ENCODE measurements at places on chromosomes 12 and 14.

- DNase-seq, result no peak
Observed at GRCh38 chr14:100786131-100786530, 39.8 kb upstream of the MEG3 start.

GRCh38 chr14:20428802-20429201 is 7.2 kb downstream of the KLHL33 start:
- DNase-seq, result no peak

- no peak for DNase-seq
Observed at GRCh38 chr14:90301668-90302090, 30.1 kb downstream of the NRDE2 start.

DNA sequence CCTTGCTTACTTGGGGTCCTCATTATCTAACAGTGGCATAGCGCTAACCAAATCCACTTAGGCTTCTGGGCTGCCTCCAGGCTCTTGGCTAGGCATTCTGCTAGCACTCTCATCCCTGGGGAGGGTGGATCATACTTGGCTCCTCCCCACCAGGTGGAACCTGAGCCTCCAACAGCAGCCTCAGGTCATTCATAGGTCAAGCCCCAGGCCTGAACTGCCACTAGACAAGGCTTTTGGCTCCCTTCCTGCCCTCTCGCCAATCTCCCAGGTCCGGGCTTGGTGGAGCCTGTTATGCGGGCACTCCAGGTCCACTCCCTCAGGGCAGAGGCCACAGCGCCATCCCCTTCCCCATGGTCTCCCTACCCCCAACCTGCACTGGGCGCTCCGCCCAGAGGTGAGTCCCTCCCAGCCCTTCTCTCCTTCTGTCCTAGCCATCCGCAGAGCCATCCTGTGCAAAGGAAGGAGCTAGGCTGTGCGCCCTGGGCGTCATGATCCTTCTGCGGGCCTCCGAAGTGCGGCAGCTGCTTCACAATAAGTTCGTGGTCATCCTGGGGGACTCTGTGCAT is 154.9 kb upstream of the AMIGO2 start:
- DNase-seq, result no peak

- no peak for DNase-seq
Observed at GRCh38 chr14:76496595-76496994, 120.7 kb downstream of the ESRRB start.

GRCh38 chr12:51954561-51955361 is 3.3 kb downstream of the ACVR1B start:
- DNase-seq, result peak; percentile 64

DNA sequence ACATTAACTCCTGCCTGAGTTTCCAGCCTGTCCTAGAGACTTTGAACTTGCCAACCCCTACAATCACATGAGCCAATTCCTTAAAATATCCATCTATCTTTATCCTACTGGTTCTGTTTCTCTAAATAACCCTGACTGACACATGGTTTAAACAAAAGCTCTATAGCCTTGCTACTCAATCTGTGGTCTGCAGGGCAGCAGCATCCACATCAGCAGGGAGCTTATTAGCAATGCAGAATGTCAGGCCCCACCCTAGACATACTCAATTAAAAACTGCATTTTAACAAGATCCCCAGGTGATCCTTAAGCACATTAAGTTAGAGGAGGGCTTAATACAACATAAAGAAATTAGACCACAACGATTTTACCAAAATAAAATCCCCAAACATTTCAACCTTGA is 108.3 kb upstream of the CPSF6 start:
- no peak for DNase-seq

DNA sequence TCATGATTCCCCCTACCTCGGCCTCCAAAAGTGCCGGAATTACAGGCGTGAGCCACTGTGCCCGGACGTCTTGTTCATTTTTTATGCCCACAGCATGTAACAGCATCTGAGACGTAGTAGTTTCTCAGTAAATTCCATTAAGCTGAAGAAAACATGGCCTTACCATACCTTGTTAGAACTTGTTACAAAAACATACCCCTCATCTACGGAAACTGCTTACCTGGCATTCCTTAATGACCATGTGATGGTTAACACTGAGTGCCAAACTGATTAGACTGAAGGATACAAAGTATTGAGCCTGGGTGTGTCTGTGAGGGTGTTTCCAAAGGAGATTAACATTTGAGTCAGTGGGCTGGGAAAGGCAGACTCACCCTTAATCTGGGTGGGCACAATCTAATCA is 186.8 kb downstream of the CEP128 start:
- DNase-seq, result no peak

- DNase-seq, result peak; percentile 15
Observed at GRCh38 chr12:13981990-13982389, 588 bp upstream of the GRIN2B start.

- no peak for DNase-seq
Observed at GRCh38 chr14:92866901-92867865, 55.8 kb upstream of the CHGA start.

- no peak for DNase-seq
Observed at GRCh38 chr14:24313913-24314312, 2.6 kb downstream of the LTB4R start.

GRCh38 chr14:104271391-104271790 is 133.0 kb downstream of the KIF26A start:
- DNase-seq, result no peak

DNA sequence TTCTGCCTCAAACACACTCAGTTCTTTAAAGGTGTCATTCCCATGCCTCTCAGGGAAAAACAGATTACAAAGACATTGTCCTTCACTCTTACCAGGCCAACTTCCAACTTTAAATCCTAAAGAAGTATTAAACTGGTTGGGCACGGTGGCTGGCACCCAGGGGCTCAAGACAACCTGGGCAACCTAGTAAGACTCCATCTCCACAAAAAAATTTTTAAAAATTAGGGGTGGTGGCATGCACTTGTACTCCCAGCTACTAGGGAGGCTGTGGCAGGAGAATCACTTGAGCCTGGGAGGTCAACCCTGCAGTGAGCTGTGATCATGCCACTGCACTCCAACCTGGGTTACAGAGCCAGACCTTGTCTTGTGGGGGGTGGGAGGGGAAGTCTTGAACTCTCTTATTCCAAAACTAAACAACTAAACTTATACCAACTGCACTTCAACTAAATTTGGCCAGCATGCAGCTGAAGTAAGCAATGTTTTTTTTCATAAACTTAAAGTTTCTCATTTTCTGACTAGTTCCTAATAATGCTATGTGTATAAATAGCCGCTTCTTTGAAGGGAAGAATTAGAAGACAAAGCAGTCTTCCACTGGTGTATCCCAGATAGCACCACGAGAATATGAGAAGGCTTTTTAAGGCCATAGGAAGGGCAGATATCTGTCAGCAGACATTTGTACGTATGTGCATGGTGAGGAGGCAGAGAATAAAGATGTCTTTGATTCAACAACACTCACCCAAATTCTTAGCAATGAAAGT is 2.4 kb downstream of the SLC11A2 start:
- DNase-seq, result no peak

DNA sequence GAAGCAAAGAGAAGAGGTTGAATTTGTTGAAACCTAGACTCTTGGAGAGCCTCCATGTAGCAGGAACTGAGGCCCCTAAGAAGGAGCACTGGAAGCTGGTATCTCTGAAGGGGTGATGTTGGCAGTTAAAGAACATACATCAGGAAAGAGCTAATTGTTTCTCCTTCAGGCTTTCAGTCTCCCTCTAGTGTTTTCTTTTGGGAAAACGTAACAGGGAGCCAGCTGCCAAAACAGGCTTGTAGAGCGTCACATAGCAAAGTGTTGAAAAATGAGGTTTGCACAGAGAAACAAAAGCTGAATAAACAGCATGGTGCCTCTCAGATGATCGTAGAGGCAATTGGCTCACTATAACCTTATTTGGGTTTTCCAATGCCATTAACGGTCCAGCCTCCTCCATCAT is 46.9 kb upstream of the CAND1 start:
- DNase-seq, result no peak

DNA sequence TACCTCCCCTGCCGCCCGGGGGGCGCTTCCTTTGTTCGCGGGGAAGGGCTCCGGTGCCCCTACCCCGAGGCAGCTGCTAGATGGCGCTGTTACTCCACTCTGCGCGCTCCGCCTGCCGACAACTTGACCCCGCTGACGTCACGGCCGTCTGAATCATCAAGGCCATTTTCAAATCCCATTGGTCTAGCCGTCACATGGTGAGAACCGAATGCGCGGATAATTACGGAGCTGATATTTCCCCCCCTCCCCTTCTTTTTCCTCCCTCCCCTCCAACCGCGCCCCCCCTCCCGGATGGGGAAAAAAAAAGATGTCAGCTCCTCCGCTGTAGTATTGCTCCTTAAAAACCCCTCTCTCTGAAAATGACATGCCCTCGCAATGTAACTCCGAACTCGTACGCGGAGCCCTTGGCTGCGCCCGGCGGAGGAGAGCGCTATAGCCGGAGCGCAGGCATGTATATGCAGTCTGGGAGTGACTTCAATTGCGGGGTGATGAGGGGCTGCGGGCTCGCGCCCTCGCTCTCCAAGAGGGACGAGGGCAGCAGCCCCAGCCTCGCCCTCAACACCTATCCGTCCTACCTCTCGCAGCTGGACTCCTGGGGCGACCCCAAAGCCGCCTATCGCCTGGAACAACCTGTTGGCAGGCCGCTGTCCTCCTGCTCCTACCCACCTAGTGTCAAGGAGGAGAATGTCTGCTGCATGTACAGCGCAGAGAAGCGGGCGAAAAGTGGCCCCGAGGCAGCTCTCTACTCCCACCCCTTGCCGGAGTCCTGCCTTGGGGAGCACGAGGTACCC is at the start of gene HOXC10:
Gene HOXC10 (plus strand): TSS at position 246 of the 791 bp plus-strand sequence. CDS start 114 bp downstream, at position 360.
- DNase-seq, result peak; percentile 70

GRCh38 chr14:81990312-81990761 is 456.7 kb upstream of the SEL1L start:
- DNase-seq, result peak; percentile 27

GRCh38 chr14:24122416-24122815 is 7.7 kb upstream of the NRL start:
- no peak for DNase-seq

DNA sequence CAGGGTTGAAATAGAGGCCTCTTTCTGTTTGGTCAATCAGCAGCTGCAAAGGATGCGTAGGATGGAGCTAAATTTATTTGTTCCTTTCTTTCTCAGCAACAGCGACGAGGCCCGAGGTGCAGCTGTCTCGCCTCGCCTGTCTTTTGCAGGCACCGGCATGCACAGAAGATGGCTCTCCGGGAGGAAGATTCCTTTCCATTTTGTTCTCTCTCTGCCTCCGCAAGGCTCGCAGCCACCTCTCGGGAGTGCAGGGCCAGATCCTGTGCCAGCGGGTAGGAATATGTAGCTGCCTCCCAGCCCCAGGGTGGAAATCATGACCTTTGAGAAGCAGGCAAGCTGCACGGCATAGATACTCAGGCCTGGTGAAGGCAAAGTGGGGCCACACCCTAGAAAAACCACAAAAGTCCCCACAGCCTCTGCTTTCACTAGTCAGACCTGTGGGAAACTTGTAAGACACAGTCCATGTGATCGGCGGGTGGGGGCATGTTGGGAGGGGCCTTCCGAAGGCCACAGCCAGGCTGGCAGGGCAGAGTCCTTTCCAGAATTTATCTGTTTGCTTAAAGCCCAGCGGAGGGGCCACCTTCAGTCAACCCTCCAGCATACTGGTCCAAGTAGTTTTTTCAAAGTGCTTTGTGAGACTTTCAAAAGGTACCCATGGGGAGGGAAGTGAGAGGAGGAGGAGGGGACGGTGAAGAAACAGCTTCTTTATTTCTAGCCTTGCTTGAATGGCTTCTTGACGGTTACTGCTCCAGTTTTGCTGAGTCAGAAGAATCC is at the start of gene MAP1LC3B2:
Gene MAP1LC3B2 (plus strand): TSS at position 220 of the 774 bp plus-strand sequence. CDS start 16,562 bp downstream, outside the sequence.
- DNase-seq, result peak; percentile 84

- DNase-seq, result no peak
Observed at GRCh38 chr14:104458845-104459244, 120.7 kb upstream of the C14orf180 start.

DNA sequence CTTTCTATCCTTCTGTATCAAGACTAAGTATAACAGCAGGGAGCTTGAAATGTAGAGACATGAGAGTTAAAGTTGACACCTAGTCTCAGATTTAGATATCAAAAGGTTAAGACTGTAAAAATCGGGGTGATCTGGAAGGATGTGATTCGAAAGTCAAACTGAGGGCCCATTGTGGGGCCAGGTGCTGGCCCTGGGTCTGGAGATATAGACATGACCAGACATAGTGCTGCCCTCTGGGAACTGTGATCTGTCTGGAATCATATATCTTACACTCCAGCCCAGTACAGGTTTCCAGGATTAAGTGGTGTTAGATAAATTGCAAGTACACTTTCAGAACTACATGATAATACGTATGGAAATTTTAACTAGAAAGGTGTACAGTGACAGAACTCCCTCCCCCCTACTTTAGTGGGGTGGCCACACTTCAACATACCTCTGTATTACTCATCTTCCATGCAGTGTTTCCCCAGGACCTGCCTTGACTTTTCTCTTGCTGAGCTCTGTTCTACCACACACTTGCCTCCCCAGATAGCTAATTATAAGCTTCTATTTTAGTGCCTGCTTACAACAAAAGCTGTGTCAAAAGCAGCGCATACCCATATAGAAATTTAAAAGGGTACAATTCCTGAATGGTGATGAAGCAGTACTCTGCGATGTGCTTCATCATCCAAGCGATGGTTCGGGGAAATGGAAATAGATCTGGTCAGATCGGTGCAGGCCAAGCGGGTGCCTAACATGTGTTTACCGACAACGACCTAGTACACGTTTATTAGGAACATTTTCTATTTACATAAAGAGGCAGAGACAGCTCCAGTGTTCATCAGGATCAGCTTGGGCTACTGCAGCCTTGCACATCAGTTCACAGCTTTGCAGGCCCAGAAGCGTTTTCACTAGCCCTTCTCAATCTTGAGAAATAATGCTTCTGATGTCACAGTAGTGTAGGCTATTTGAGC is 68.7 kb downstream of the ARF6 start:
- no peak for DNase-seq
